ENCODE measurements at places on chromosomes 11 and 22. TPM values are rescaled to one million over a fixed set of nuclear protein-coding genes. Genes with fewer than 3 reads are reported as not detected.
A peak's percentile ranks its signal among the peaks of the same experiment; 100 is the strongest.

DNA sequence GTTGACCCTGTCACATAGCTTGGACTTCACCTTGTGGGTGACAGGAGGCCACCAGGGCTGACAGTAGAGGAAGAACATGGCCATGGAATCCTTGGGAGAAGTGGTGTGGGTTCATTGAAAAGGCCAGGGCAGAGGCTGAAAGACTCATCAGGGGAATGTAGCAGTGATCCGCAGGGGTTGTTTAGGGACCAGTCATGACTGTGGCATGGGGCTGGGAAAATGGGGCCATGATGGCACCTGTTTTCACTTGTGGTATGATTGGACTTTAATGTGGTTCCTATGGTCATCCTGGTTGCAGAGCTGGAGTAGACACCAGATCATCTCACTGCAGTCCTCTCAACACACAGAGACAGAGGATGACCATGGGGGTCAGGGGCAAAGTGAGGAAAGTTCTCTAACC, 66.7 kb upstream of the MYEOV start:
- no peaks in the 10 kb centered on the region for H3K36me3 ChIP-seq
- no peak overlapping the region for H3K4me3 ChIP-seq
- H3K4me1 ChIP-seq = no peaks in the 10 kb centered on the region
- H3K27me3 ChIP-seq = peaks cover 14% of the 10 kb centered on the region
- H3K27ac ChIP-seq = no peak overlapping the region

The PTDSS2 gene
- 31.0 TPM for total RNA-seq

GRCh38 chr11:819943-820649, 1.4 kb downstream of the PNPLA2 start:
- H3K27me3 ChIP-seq = no peaks in the 10 kb centered on the region
- no peaks in the 10 kb centered on the region for H3K4me1 ChIP-seq
- peak; percentile 92 for DNase-seq
- peak overlapping the region; percentile 81 for H3K27ac ChIP-seq
- peak overlapping the region; percentile 87 for H3K4me3 ChIP-seq
- peaks cover 2% of the 10 kb centered on the region for H3K36me3 ChIP-seq

The C11orf21 gene
- 2.3 TPM for total RNA-seq

The APOL1 gene
- 36.7 TPM for total RNA-seq

GRCh38 chr11:6850526-6850925, 5.0 kb downstream of the OR10A5 start:
- H3K4me1 ChIP-seq = no peaks in the 10 kb centered on the region
- H3K27ac ChIP-seq = no peak overlapping the region
- H3K4me3 ChIP-seq = no peak overlapping the region

The SCGB1D2 gene
- total RNA-seq = not detected

DNA sequence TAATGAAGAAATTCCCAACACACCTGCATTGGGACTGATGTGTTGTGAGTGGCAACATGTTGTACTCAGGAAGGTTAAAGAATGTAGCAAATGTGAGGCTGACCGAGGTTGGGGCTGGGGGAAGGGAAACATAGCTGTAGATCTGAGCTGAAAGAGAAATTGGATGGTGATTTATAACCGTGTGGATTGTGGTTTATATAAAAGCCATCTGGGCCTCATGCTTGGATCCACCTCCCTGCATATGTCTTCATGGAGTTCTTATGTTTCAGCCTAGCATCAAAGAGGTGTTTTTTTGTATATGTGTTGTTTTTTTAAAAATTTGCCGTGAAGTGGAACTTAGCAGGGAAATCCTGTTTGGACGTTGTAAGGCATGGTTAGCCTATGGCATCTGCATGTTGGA, 141.3 kb downstream of the NAV2 start:
- DNase-seq = no peak
- H3K36me3 ChIP-seq = no peaks in the 10 kb centered on the region
- H3K27ac ChIP-seq = no peak overlapping the region
- H3K4me3 ChIP-seq = no peak overlapping the region
- no peaks in the 10 kb centered on the region for H3K4me1 ChIP-seq

The TMPRSS6 gene
- total RNA-seq = 2.3 TPM

GRCh38 chr11:81071606-81072005, 1630.8 kb upstream of the TENM4 start:
- no peaks in the 10 kb centered on the region for H3K36me3 ChIP-seq
- no peak overlapping the region for H3K27ac ChIP-seq
- H3K4me1 ChIP-seq = no peaks in the 10 kb centered on the region
- H3K27me3 ChIP-seq = no peaks in the 10 kb centered on the region
- no peak overlapping the region for H3K4me3 ChIP-seq
- DNase-seq = no peak

DNA sequence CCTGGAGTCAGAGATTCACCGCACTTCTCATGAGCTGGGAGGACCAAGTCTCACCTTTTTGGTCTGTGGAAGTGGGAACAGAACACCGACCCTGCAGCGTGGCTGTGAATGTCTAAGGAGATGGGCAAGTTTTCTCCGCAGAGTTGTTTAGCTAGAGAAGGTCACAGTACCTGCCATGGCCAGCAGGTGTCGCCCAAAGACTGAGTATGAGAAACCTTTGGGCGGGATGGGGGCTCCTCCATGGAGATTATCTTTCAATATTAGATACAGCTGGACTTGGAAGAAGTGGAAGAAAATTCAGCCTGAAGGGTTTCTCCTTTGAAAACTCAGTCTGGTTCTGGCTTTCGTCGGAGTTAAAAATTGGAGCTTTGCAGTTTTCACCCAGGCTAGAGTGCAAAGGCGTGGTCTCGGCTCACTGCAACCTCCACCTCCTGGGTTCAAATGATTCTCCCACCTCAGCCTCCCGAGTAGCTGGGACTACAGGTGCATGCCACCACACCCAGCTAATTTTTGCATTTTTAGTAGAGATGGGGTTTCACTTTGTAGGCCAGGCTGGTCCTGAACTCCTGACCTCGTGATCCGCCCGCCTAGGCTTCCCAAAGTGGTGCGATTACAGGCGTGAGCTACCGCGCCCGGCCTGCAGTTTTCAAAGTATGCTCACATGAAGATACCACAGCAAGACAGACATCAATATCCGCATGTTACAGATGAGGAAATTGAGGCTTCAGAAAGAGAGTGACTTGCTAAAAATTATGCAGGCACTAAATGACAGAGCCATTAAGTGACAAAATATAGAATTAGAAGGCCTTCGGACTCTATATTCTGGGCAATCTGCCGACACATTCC, 10.7 kb upstream of the DSCAML1 start:
- H3K36me3 ChIP-seq = no peaks in the 10 kb centered on the region
- H3K4me1 ChIP-seq = peaks cover 33% of the 10 kb centered on the region
- peak overlapping the region; percentile 30 for H3K27ac ChIP-seq
- peak; percentile 53 for DNase-seq

The LRP4 gene
- total RNA-seq = 0.15 TPM

- H3K36me3 ChIP-seq = no peaks in the 10 kb centered on the region
- H3K27me3 ChIP-seq = peaks cover 5% of the 10 kb centered on the region
- DNase-seq = no peak
- H3K27ac ChIP-seq = no peak overlapping the region
Observed at GRCh38 chr11:8720352-8720751, 37.8 kb downstream of the RPL27A start.

The MAML2 gene
- total RNA-seq = 10.1 TPM

The KCNA4 gene
- not detected for total RNA-seq

The MS4A12 gene
- total RNA-seq = not detected

GRCh38 chr22:45238076-45238956, 2.4 kb downstream of the KIAA0930 start:
- no peak overlapping the region for H3K27ac ChIP-seq
- peaks cover 5% of the 10 kb centered on the region for H3K36me3 ChIP-seq
- H3K27me3 ChIP-seq = no peaks in the 10 kb centered on the region
- H3K4me1 ChIP-seq = peaks cover 8% of the 10 kb centered on the region

- DNase-seq = no peak
- H3K4me3 ChIP-seq = no peak overlapping the region
- H3K36me3 ChIP-seq = peaks cover 14% of the 10 kb centered on the region
- no peak overlapping the region for H3K27ac ChIP-seq
- peaks cover 5% of the 10 kb centered on the region for H3K4me1 ChIP-seq
Observed at GRCh38 chr11:95123556-95123955, 33.9 kb downstream of the ENDOD1 start.

DNA sequence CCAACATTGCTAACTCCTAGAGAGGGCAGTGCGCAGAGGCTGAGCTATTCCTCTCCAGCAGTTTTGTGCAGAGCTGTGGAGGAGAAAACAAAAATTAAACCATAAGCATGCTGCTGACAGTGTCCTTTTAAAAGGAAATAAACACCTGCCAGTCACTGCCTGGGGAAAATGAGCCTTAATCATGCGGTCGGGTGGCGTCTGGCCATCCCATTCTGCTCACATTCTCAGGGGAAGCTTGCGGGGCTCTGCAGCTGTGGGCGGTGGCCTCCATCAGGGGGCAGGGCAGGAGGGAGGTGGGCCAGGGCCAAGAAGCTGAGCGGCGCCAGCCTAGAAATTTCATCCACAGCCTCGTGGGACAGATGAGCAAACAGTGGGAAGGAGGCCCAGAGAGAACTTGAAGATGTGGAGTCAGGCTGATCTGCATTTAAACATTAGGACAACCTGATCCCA, 71.0 kb upstream of the TP53I11 start:
- DNase-seq = no peak
- H3K4me3 ChIP-seq = no peak overlapping the region
- peaks cover 10% of the 10 kb centered on the region for H3K27me3 ChIP-seq
- H3K4me1 ChIP-seq = peaks cover 6% of the 10 kb centered on the region

DNA sequence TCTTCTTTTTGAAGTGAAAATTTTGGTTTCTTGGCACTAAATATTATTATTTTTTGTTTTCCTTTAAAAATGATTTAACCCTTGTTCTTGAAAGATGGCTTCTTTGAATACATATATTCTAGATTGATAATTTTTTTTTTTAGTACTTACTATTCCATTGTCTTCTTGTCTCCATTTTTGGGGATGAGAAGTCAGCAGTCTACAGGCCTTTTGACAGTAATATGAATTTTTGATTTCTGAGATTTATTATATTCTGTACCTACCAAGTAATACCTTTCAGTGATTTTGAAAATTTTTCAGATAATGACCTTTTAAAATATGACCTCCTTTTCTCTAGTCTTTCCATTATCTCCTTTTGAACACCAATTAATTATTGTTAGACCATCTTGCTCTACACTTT, 294.1 kb upstream of the LARGE1 start:
- no peaks in the 10 kb centered on the region for H3K27me3 ChIP-seq
- H3K4me3 ChIP-seq = no peak overlapping the region
- H3K4me1 ChIP-seq = no peaks in the 10 kb centered on the region
- no peak overlapping the region for H3K27ac ChIP-seq
- H3K36me3 ChIP-seq = no peaks in the 10 kb centered on the region

The HSPB2 gene
- not detected for total RNA-seq

- no peak for DNase-seq
- H3K4me3 ChIP-seq = no peak overlapping the region
- H3K4me1 ChIP-seq = peaks cover 18% of the 10 kb centered on the region
- peaks cover 38% of the 10 kb centered on the region for H3K36me3 ChIP-seq
Observed at GRCh38 chr11:65530157-65530496, 5.2 kb downstream of the SCYL1 start.

DNA sequence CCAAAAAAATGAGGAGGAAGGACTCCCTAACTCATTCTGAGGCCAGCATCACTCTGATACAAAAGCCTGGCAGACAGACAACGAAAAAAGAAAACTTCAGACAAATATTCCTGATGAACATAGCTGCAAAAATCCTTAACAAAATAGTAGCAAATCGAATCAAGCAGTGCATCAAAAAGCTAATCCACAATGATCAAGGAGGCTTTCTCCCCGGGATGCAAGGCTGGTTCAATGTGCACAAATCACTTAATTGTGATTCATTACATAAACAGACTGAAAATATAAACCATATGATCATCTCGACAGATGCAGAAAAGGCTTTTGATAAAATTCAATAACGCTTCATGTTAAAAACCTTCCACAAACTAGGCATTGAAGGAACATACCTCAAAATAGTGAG, 16.4 kb downstream of the MTMR2 start:
- H3K27me3 ChIP-seq = no peaks in the 10 kb centered on the region
- no peaks in the 10 kb centered on the region for H3K4me1 ChIP-seq
- no peak overlapping the region for H3K4me3 ChIP-seq
- H3K36me3 ChIP-seq = peaks cover 4% of the 10 kb centered on the region

DNA sequence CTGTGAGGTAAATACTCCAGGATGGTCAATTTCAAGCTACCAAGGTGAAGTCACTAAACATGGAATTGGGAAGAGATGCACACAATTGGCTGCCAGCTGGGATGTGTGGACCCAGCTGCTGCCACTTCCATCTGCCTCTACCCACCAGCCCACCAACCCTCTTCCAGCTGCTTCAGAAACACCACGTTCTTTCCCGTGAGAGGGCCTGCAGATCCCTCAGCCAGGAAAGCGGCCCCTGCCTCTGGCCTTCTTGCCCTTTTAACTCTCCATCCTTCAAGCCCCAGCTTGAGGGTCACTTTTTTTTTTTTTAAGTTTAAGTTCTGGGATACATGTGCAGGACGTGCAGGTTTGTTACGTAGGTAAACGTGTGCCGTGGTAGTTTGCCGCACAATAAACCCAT, 20.0 kb downstream of the PRG3 start:
- H3K27ac ChIP-seq = no peak overlapping the region
- H3K27me3 ChIP-seq = peaks cover 6% of the 10 kb centered on the region
- H3K4me3 ChIP-seq = no peak overlapping the region
- no peaks in the 10 kb centered on the region for H3K36me3 ChIP-seq

DNA sequence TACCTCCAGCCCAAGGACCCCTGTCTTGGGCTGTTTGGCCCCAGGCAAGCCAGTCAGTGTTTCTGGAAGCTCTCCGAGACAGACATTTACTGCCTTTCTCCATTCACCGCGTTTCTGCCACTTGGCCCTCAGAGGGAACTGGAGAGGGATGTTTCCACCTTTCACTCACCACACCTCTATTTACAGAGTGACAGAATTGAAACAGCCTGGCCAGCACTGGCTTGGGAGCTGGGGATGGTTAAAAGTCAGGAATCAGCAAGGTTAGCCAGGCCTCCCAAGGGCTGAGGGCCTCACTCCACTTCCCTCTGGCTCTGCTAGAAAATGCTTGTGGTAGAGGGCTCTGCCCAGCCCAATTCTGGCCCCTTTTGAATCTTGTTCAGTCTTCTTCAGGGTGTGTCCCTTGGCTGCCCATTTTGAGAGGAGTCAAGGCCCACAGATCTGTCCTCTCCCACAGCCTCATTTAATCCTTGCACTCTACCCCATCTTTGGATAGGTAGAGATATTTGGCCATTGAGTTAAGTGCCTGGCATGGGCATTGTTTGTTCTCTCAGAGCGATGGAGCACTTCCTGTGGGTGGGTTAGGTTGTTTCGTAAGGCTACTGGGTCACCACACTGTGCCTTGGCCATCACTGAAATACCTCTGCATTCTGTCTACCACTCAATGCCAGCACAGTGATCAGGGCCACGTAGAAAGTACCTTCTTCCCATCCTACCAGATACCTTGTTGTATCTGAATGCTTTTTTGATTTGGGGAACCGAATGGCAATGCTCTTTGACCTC, 119.2 kb downstream of the MICAL2 start:
- peaks cover 56% of the 10 kb centered on the region for H3K4me1 ChIP-seq
- peak overlapping the region; percentile 67 for H3K27ac ChIP-seq
- DNase-seq = no peak
- peaks cover 82% of the 10 kb centered on the region for H3K36me3 ChIP-seq

The MMP12 gene
- not detected for total RNA-seq

DNA sequence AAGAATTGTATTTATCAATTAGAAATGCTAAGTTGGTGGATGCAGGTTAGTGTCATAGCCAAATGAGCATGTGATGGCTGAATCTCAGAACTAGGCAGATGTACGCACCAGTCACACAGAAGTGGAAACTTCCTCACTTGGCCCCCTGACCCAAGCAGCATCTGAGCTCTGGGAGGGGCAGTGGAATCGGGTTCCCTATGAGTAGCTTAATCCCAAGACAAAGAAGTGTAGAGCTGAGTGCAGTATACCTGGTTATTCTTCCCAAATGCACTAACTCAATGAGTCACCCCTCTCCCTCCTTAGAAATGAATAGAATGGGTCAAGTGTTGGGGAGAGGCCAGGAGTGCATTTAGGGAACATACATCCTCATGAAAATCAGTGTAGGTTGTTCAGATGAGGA, 224.6 kb downstream of the FAT3 start:
- no peak for DNase-seq
- no peak overlapping the region for H3K4me3 ChIP-seq
- H3K36me3 ChIP-seq = no peaks in the 10 kb centered on the region
- no peak overlapping the region for H3K27ac ChIP-seq
- H3K4me1 ChIP-seq = no peaks in the 10 kb centered on the region
